ENCODE measurements at places on chromosomes 6 and 20.
A peak's percentile ranks its signal among the peaks of the same experiment; 100 is the strongest.

DNA sequence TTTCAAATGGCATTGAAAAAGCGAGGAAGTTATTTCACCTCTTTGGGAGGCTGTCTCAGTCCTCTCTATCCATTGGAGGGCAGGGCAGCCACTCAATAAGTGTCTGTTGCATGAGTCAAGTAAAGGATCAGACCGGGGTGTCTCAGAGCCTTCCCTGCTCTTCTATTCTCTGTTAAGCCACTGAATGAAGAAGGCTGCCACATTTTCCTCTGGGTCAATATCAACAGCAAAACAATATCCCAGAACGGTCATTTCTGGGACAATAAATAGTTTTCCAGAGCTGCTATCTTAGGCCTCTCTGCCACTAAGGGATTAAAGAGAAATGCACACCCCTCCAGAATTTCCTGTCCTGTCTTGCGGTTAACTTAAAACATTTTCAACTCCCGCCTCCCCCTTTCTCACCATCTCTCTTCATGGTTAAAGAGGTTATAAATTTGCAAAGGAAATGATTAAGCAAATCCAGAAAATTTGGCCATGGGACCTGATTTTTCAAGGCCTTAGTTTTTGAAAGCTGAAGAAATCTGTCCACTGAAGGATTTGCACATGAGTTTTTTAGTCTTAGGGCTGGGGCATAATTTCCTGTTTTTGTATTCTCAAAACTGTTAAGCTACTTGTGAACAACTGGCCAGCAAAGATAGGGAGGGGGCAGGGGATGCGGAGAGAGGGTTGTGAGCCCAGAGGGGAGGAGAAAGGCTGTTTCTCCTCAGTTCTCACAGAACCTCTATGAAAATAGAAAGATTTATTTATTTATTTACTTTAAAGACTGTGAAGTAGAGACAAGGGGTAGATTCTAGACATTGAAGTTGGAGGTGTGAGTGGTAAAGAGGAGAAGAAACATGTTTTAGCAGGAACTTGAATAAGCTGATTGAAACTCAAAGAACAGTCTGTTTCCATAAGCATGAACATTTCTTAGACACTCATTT, 135.7 kb downstream of the BCAS1 start:
- no peak for DNase-seq

- no peak for DNase-seq
These were observed 74.9 kb downstream of the SYNDIG1 start for GRCh38 chr20:24544371-24544770.

GRCh38 chr6:16787128-16787682, 25.9 kb upstream of the ATXN1 start:
- DNase-seq: no peak

DNA sequence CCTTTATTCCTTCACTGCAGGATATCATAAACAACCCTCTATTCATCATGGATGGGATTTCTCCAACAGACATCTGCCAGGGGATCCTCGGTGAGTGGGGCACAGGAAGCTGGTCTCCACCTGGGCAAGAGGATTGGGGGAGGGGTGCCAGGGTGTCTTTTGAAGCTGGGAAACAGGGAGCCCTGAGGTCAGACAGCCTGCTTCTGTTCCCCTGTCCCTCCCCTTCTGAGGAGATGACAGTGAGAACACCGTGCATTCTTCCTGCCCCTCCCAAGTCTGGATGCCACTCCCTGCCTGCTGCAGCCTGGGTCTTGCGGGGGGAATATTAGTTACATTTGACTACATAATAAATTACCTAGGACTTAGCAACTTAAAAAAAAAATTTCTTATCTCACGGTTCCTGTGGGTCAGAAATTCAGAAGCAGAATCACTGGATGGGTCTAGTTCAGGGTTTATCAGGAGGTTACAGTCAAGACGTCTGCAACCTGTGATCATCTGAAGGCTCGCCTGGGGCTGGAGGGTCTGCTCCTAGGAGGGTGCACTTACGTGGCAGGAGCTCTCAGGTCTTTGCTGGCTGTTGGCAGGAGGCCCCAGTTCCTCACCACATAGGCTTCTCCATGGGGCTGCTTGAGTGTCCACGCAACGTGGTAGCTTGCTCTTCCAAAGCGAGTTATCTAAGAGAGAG, 11.4 kb downstream of the CAPN11 start:
- DNase-seq: no peak

GRCh38 chr20:56872620-56873458, 243.7 kb downstream of the TFAP2C start:
- DNase-seq: no peak

DNA sequence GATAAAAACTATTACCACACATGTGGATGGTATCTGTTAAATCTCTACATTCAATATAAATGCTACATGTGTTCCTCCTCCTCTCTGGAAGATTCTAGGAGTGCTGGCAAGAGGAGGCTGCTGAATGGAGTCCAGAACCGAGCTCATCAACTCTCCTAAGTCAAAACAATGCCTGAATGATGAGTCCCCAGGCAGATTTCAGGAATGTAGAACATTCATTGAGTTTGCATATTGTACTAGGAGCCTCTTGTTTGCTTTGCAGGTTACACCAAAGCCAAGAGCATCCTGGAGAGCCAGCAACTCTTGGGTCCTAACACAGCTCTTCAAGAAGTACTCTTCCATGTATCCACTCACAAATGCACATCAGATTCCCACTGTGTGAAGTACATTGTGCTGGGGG, 117.6 kb upstream of the UST start:
- no peak for DNase-seq

DNA sequence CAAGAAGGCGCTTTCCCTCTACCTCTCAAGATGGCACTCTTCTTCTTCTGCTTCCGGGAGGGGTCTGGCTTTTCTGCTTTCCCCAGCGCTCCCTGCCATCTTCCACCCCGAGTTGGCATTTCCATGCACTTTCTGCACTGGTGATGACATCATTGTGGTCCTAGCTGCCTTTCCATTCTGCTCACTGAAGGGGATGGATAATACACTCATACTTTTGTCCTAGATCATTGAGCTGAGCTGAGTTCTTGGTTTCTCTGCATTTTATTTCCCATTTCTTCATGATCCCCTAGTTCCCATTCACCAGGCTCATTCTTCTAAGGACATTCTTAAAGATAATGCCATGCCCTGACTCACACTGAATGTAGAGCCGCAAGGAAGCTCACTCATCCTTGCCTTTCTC, 96.7 kb downstream of the EDN1 start:
- DNase-seq: no peak

- DNase-seq: no peak
These were observed 78.5 kb upstream of the NNAT start for GRCh38 chr20:37442547-37442946.

DNA sequence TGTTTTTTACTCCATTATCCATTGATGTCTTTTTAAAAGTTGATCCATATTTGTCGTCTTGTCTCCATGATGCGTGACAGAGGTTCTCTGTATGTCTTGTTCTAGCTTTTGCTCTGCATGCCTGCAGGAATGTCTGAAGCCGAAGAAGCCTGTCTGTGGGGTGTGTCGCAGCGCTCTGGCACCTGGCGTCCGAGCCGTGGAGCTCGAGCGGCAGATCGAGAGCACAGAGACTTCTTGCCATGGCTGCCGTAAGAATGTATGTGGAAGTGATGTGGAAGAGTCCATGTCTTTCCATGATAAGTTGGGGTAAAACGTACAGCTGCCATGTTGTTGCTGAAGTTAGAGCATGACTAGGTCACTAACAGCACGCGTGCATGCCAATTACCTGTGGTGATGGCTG, 5.3 kb downstream of the RNF114 start:
- DNase-seq: no peak

DNA sequence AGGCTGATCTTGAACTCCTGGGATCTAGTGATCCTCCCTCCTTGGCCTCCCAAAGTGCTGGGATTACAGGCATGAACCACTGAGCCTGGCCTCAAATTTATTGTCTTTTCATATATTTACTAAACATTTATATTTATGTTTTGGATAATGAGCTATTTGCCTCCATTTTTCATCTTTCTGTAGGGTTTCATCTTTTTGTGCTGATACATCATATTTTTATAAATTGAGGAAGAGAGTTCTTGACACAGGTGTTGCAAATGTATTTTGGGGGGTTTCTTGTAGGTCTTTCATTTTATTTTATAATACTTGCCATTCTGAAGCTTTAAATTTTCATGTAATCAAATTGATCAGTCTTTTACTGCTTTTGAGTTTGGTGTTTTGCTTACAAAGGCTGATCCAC, 72.4 kb downstream of the L3MBTL3 start:
- no peak for DNase-seq

DNA sequence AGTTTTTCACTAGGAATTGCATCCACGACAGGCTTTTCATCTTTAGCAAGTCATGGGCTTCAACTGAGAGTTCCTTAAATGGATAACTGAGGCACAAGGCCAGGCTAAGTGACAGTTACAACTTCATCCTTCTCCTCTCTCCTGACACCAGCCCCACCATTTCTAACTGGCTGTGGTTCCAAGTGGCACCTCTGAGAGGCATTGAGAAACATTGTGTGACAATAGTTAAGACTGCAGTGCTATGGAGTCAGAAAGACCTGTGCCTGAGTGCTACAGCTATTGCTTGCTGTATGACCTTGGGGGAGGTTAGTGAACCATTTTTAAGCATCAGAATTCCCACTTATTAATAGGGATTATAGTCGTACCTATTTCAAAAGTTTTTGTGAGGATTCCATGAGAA, 26.2 kb upstream of the MLIP start:
- DNase-seq: no peak

DNA sequence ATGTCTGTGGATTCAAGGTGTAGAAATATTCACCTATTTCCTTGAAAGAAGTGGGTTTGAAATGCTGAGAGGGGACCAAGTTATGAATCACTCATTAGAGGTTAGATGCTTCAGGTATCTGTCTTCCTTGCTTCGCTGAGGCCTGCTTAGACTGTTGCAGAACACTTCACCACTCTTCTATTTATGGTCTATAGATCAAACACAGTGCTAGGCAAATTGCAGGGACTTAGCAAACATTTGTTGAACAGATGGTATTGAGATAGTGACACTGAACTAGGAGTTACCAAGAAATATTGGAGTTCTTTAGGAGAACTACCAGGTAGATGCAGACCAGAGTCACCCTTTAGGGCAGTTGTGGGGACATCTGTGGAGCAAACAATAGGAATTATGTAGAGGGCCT, 123.8 kb downstream of the RFPL4B start:
- DNase-seq: no peak

GRCh38 chr6:159193923-159194322, 24.7 kb downstream of the FNDC1 start:
- no peak for DNase-seq

- DNase-seq: no peak
These were observed 13.5 kb upstream of the GFOD1 start for GRCh38 chr6:13500915-13501314.

DNA sequence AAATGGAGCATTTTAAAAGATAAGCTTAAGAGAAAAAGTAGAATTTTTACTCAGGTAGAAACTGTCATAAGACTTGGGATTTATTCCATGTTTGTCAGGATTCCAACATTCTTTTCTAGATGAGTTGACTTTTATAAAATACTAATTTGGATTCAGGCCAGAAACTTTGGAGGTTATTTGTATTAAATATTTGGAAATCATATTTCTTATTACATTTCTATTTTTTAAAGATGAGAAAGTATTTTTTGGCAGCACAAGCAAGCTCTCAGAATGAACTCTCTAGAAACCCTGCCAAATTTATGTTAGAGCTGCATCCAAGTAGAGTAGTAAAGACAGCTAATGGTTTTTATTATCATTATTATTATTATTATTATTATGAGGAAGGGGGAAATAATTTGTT, 1014.9 kb upstream of the GJE1 start:
- DNase-seq: no peak

DNA sequence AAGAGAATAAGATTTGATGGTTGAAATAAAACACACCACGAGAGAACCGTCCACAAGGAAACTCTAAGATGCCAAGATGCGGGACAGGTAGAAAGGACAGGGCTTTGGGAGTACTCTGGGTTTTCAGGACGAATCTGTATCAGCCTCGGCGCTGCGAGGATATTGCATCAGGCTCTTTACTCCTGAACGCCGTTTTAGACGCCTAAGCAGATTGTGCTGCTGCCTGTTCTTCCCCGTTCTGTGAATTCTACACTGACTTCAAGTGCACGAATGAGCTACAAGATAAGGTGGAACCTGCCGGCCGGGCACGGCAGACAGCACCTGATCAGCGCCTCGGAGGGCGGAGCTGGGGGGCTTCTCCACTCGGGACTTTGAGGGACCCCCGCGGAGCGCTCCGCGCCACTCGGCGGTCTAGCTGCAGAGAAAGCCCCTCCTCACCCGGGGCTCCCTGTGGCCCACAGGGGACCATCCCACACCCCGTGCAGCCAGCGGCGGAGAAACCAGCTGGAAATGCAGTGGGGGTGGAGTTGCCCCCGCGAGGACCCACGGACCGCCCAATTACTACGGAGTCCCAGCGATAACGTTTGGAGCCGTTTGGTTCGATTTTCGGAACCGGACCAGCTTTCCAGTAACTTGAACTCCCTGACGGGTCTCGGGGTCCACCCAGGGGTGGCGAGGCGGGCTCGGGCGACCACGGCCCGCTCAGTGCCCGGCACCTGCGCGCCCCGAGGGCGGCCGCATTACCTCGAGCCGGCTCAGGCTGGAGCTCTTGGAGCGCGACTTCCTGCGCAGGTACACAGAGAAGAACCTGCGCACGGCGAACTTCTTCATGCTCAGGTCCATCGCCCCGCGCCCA, 646 bp downstream of the RPS6KA2 start:
- DNase-seq: peak; percentile 61

DNA sequence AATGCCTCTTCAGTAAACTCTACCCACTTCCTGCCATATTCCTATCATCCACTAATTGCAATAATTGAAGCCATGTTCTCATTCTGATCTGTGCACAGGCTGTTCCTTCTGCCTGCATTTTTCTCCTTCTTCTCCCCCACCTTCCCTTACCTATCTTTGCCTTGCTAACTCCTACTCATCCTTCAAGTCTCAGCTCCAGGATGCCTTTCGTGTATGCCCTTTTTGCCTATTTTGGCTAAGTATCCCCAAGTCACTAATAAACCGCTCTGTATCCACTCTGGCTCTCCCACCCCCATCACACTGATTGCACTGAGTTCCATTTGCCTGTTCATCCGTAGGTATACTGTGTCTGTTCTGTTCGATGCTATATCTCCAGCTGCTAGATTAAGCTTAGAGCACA, 6.3 kb upstream of the RPN2 start:
- DNase-seq: no peak

- DNase-seq: no peak
These were observed 36.9 kb downstream of the SNX9 start for GRCh38 chr6:157859775-157860504.

GRCh38 chr20:46415773-46416172, 9.4 kb upstream of the ELMO2 start:
- no peak for DNase-seq
